Mucosa of descending colon (tissue), 3 donors: ENCODE measurements at places on chromosomes 3 and 15. TPM values are rescaled to one million over a fixed set of nuclear protein-coding genes. Genes with fewer than 3 reads are reported as not detected.
A peak's percentile ranks its signal among the peaks of the same experiment; 100 is the strongest.

Gene MITF
- 56.1 TPM for total RNA-seq

Gene EAF1
- 15.6 TPM for total RNA-seq

Gene RLBP1
- not detected for total RNA-seq

Gene SH2D7
- total RNA-seq = 2.8 TPM

Gene GOLIM4
- total RNA-seq = 80.4 TPM

Gene MYRIP
- total RNA-seq = 11.2 TPM

Gene DOCK3
- total RNA-seq = 0.17 TPM

Gene DUOXA2
- 1.2 TPM for total RNA-seq

Gene KNL1
- 1.6 TPM for total RNA-seq

DNA sequence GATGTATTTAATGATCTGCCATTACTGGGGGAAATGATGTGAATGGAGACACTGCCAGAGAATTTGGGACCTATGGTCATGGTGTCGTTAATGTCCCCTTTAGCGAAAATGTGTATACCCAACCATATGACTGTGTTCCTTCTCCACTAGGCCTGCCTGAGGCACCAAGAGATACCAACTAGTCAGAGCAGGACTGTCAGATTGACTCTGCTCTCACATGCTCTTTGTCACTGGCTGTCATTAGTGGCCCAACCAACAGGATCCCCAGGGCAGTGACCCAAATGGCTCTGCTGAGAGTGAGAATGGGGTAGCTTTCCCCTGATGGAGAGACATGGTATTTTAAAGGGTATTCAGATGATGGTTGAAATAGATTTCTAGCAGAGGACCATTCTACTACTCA, 2.8 kb downstream of the TAGLN3 start:
- DNase-seq = no peak

- peak; percentile 92 for DNase-seq
These were observed 49.7 kb upstream of the MYZAP start for GRCh38 chr15:57541805-57542504.

GRCh38 chr3:15809313-15809712, 11.5 kb upstream of the ANKRD28 start:
- DNase-seq = no peak

DNA sequence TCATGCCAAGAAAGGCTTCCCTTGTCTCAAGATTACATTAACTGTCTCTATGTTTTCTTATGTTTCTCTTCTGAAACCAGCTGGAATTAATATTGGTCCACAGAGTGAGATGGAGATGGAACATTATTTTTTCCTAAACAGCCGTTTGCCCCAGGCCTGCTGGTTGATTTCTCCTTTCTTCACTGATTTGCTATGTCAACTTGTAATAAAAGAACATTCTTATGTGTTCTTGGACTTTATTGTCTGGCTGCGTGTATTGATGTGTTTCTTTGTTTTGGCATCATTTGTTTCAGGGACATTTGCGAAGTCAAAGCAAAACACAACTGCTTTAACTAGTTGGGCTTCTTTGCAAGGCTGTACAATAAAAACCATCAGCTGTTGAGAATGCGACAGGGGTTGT, 168.5 kb downstream of the FAM43A start:
- DNase-seq = no peak

DNA sequence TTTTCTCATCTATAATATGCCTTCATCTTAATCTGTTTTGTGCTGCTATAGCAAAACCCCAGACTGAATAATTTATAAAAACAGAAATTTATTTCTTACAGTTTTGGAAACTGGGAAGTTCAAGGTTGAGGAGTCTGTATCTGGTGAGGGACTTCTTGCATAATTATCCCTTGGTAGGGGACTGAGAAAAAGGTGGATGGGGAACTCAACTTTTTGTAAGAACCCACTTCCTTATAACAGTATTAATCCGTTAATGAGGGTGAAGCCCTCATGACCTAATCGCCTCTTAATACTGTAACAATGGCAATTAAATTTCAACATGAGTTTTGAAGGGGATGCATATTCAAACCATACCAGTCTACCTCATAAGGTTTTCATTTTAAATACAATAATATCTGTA, 17.4 kb upstream of the MYH15 start:
- DNase-seq = no peak

DNA sequence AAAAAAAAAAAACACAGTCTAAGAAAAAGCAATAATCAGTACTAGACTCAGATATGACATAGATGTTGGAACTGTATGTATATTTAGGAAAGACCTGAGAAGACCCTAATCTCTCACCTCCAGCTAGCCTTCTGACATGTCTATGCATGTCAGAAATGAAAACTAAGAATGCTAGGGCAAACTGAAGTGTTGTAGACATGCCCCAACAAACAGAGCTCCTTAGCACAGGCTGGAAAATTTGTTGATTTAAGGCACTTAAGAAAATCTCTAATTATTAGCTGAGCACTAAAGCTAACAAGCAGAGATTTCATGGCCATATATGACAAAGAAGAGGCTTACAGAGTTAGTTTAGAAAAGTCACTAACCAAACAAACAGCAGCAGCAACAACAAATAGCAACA, 45.5 kb upstream of the PRSS50 start:
- DNase-seq = no peak

- DNase-seq = no peak
These were observed 208.3 kb downstream of the VPS13C start for GRCh38 chr15:61851955-61852354.

GRCh38 chr3:102531686-102532085, 96.9 kb downstream of the ZPLD1 start:
- no peak for DNase-seq

DNA sequence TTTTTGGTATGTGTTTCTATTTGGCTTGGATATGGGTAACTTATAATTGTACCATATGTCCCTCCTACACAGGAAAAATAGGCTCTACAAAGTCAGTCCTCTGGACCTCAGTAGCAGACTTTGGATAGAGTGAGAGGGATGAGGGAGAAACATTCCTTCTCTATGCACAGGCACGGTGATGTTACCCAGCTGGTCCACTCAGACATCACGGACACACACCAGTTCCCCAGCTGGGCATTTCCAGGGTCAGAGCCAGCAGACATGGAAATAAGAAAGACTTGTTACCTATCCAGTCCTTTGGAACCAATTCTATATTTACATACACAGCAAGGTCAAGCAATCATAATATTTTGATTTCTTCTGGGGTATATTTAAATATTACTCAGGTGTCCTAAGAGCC, 433.1 kb upstream of the KCNMB2 start:
- no peak for DNase-seq

GRCh38 chr3:5072100-5072816, 49.8 kb upstream of the ARL8B start:
- no peak for DNase-seq

- no peak for DNase-seq
These were observed 120.1 kb upstream of the NMNAT3 start for GRCh38 chr3:139797724-139798343.

- DNase-seq = no peak
These were observed 49.4 kb downstream of the NKIRAS1 start for GRCh38 chr3:23867400-23867799.

GRCh38 chr3:176785171-176785570, 412.1 kb downstream of the TBL1XR1 start:
- no peak for DNase-seq

GRCh38 chr15:53320816-53321215, 438.6 kb downstream of the WDR72 start:
- DNase-seq = no peak

GRCh38 chr15:77071305-77072223, 655 bp upstream of the TSPAN3 start:
- DNase-seq = no peak

- DNase-seq = no peak
These were observed 292.4 kb upstream of the CBLB start for GRCh38 chr3:106161246-106161645.

DNA sequence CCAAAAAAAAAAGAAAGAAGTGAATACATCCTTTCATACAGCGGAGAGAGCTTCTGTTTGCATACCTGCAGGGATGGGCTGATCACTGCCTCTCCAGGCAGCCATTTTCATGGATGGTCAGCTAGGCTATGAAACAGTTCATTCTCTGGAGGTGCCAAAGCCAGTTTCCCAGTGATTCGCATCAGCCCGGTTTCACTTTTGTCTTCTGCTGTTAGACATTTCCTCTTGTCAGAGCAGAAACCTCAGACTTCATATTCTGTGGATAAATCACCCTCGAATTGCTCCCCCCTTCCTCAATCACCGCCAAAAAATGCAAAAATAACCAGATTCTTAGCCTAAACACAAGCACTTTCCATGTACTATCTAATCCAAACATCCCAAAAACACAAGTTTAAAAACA, 225.6 kb downstream of the ADAMTS9 start:
- DNase-seq = no peak

GRCh38 chr3:177150970-177151627, 46.2 kb downstream of the TBL1XR1 start:
- no peak for DNase-seq

GRCh38 chr3:144010371-144010770, 38.7 kb downstream of the DIPK2A start:
- no peak for DNase-seq

GRCh38 chr3:170712336-170712735, 126.5 kb upstream of the SLC7A14 start:
- no peak for DNase-seq
